ENCODE measurements at places on chromosomes 2 and 18.

- DNase-seq: no peak
Measured at GRCh38 chr2:19801367-19802080, 100.3 kb downstream of the TTC32 start.

DNA sequence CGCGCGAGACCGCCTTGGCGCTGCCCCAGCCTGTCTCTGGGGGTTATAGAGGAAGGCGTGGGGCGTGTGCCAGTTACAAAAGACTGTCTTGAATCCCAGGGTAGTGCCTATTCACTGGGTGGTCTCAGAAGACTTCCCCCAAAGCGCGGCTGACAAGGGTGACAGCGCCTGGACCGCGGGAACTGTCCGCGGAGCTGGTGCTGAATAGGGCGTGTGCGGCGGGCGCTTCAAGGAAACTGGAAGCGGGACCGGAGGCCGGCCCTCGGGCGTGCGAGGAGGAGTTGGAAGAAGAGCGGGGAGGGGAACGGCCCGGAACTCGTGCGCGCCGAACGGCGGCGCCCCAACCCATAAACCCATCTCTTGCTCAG lies 2.3 kb downstream of the EGR4 start:
- DNase-seq: no peak

DNA sequence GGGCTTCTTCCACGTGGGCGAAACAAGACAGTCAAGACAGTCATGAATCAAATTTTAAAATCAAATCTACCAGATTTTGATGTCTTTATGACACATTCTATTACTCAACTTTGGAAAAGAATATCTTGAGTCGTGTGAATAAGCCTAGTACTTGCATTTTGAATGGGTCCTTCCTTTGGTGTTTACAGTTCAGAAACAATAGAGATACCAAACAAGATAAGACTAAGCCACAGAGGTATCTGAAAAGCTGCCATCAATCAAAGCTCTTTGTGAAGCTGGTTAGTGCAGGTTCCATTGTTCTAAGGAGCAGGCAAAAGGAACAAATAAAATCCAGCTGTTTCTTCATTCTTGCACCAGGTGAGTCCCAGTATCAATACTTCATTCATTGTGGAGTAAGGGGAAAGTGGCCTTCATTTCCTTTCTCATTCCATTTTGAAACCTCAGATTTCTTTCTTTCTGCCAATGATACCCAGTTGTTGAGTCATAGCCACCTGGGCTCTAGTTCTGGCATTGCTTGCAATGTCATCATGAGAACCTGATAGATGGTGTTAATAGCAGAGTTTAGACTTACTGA lies 151.7 kb upstream of the L3MBTL4 start:
- DNase-seq: no peak

DNA sequence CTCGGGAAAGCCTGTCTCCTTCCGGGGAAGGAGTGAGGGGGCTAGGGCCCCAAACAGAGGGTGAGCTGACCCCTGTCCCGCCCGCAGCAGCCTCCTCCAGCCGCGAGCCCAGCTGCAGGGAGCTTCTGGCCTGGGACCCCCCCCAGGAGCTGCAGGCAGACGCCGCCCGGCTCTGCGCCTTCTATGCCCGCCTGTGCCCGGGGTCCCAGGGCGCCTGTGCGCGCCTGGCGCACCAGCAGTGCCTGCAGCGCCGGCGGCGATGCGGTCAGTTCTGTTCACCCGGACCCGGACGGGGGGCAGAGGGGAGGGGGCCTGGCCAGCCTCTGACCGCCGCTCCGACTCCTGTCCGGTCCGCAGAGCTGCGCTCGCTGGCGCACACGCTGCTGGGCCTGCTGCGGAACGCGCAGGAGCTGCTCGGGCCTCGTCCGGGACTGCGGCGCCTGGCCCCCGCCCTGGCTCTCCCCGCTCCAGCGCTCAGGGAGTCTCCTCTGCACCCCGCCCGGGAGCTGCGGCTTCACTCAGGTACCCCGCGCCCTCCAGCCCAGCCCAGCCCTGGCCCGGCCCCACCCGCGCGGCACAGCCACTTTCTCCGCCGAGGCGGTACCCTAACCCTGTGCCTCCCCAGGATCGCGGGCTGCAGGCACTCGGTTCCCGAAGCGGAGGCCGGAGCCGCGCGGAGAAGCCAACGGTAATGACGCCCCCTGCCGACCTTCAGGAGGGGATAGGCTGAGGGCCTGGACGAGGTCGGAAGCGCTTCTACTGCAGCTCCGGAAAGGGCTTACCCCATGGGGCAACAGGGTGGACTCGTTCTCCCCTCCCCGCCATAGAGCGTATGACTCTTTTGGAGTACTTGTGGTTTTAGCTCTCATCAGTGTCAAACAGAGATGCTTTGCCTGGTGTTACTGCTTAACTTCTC lies 2.0 kb upstream of the CHRND start:
- no peak for DNase-seq

DNA sequence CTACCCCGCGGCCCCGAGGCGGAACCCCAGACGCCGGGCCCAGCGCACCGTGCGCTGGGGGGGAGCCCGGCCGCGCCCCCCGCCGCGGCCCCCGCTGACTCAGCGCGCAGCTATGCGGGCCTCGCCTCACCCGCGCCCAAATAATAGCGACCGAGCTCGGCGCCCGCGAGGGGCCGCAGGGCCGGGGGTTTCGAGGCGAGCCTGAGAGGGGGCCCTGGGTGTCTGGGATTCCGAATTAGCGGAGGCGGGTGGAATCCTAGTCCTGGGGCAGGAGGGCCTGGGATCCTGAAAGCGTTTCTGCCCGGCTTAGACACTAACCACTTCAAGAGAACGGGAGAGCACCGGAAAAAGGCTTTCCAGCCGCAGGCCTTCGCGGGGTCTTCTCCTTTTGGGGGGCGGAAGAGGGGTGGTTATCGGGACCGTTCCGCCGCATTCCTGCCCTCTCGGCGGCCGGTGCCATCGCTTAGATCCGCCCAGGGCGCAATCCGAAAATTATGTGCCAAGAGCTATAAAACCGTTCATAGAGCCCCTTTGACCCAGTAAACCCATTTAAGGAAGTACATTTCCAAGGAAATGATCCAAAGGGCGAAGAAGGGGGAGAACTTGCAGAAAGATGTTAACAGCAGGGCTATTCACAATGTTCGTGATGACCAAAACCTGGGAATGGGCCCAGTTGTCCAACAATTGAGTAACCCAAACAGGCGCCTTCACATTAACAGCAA lies 681 bp upstream of the ROCK2 start:
- DNase-seq: no peak

DNA sequence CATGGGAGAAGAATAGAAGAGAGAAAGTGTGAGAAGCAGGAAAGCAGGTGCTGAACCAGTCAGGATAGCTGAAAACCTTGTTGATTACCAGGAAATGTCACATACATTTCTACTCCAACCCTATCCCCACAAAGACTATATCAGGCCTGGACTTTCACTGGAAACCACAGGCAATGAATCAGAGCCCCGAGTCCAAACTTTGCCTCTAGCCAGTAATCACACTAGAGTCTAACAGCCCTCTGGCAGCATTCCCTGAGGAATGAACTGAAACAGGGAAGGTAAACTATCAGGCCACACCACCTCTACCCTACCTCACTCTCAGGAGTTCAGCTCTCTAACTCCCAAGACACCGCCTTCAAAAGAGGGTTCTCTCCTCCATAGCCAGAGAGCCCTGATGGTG lies 18.7 kb upstream of the IHH start:
- DNase-seq: no peak

GRCh38 chr2:135985826-135986393 lies 484 bp upstream of the DARS1 start:
- DNase-seq: peak; percentile 17

GRCh38 chr2:141384676-141385075 lies 746.1 kb downstream of the LRP1B start:
- DNase-seq: no peak

GRCh38 chr2:88245109-88245508 lies 75.0 kb downstream of the THNSL2 start:
- DNase-seq: no peak

- DNase-seq: no peak
Measured at GRCh38 chr2:84969511-84970209, 1.3 kb upstream of the KCMF1 start.

GRCh38 chr2:127277028-127277427 lies 16.9 kb downstream of the ERCC3 start:
- DNase-seq: no peak

- no peak for DNase-seq
Measured at GRCh38 chr2:28336264-28336980, 56.2 kb upstream of the FOSL2 start.

GRCh38 chr2:234290671-234291070 lies 206.2 kb downstream of the ARL4C start:
- peak; percentile 47 for DNase-seq

DNA sequence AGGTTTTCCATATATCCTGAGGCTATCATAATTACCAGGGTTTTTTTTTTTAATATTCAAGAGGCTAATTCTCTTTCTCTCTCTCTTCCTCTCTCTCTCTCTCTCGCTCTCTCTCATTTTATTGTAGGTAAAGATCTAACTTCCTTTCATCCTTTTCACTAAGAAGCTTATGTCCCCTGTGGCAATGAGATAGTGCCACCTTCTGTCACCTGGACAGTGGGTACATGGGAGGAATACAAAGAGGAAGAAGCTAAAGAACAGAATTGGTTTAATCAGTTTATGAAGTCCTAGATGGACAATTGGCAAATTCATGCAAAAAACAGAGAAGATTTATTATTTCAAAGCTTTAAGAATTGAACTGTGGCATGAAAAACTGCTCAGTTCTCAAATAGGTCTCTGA lies 1582.3 kb upstream of the TMEFF2 start:
- no peak for DNase-seq

DNA sequence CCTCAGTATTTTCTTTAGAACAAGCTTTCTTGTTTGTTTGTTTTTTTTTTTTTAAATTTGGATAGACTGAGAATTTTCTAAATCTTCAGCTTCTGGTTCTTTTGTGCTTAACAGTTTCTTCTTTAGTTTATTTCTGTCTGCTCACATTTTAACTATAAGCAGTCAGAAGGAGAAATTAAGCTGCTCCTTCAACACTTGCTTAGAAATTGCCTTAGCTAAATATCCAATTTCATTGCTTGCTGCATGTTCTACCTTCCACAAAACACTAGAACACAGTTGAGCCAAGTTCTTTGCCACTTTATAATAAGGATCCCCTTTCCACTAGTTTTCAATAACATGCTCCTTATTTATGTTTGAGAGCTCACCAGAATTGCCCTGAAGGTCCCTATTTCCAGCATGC lies 57.7 kb downstream of the NBEAL1 start:
- no peak for DNase-seq

DNA sequence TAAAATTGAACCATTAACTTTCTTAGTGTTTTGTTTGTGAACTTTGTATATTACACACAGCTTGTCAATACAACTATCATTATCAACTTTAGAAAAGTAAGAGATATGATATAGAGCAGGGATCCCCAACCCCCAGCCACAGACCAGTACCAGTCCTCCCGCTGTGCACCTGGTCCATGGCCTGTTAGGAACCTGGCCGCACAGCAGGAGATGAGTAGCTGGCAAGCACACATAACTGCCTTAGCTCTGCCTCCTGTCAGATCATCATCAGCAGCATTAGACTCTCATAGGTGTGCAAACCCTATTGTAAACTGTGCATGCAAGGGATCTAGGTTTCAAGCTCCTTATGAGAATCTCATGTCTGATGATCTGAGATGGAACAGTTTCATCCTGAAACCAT lies 491.0 kb upstream of the NXPH2 start:
- no peak for DNase-seq

- no peak for DNase-seq
Measured at GRCh38 chr2:225117051-225117716, 74.9 kb upstream of the DOCK10 start.

DNA sequence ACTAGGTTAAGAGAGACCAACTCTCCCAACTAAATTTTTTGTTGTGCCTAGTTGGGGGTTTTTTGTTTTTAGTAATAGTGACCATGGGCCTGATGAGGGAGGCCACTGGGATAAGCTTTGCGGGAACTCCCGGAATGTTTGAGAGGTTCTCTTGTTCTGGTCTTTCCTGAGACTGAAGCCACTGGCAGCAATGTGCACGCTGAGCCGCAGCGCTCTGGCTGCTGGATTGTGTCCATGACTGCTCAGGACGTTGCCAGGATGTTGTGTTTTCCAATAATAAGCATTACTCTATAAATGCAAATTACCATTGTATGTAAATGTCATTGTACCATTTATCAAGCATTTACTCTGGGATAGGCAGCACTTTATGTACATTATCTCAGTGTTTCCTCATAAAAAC lies 126.1 kb downstream of the GALNT1 start:
- DNase-seq: no peak
